ENCODE measurements at places on chromosomes 5 and 9.

DNA sequence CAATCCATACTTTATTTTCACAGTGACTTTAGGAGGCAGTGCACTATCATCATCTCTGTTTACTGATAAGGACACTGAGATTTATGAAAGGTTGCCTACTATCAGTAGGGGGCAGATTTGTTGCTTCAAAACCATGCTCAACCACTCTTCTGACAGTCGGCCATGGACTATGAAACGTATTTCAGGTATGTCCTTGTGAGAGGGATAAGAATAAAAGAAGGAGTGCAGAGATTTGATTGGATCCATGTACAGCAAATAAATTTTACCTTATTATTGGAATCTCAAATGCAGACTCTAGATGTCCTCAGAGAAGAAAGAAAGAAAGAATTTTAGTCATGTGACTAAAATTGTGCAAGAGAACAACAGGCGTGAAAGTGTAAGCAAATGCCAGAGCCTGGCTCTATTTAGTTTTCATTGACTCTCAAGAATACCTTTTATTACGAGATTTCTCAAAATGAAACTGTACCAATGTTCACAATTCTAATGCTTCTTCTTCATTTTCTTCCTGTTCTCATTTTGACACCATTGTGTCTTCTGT lies 296.6 kb upstream of the RASA1 start:
- DNase-seq = no peak

GRCh38 chr9:74645007-74645639 lies 148.0 kb downstream of the RORB start:
- DNase-seq = no peak

DNA sequence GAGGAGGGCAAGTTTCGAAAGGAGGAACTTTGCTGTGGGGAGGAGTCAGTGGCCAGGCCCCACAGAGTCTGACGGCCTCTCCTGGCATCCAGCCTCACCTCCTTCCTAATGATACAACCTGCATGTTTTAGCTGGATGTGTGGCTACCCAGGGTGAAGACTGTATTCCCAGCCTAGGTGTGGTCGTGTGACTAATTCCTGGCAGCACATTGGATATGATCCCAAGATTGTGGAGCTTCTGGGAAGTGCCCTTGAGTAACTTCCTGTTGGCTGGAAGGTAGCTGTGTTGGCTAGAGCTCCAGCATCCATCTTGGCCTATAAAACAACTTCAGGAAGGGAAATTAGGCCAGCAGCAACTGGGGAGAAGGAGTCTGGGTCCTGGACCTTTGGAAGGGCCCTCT lies 19.0 kb upstream of the LPCAT1 start:
- no peak for DNase-seq

DNA sequence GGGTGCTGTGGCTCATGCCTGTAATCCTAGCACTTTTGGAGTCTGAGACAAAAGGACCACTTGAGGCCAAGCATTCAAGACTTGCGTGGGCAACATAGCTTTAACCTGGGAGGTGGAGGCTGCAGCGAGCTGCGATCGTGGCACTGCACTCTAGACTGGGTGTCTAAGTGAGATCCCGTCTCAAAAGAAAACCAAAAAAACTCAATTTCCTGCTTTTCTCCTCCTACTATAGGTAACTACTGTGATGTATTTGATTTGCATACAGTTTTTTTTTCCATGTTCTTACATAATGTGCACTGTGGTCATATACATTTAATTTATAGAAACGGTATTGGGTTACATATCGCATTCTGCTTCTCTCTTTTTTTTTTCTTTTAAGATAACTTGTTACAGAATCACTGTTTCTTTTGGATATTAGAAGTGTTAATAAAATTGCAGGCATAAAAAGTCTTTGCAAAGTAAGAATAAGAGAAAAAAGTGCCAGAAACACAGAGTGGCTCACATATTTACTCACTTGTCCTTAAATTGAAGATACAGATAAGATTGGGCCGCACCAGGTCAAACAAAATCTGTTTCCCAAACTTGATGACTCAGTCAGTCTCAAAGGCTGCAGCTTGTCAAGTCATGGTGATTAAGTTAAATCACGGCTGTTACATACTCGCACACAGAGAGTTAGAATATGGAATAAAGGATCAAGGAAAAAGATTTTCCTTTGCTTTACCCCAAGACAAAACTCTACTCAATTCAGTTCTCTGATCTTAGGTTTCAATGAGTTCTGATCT lies 2.0 kb upstream of the PTGR1 start:
- no peak for DNase-seq

DNA sequence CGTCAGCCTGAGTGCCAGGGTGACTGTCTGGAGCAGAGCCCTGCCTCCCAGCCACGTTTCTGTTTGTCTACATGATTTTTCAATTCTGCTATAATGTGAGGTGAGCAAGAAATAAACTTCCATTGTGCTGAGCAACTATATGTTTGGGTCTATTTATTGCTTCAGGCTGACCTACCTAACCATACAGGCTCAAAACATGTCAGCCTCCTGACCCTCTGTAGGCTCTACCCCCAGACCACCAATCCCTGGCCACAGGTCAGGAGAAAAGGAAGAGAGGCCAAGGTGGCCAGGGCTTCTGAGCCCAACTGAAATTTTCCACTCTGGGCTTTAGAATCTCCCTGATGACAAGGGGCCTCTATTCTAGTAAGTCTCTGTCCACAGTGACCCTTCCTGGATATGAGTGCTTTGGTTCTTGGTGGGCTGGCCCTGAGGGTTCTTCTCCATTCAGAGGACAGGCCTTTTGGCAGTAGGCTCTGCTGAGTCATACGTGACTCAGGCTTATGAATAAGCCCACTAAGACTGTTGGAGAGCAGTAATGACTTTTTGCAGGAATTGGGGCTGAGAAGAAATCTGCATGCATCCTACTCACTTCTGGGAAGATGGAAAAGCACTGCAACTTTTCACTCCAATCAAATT lies 117.2 kb upstream of the TBCA start:
- DNase-seq = no peak

DNA sequence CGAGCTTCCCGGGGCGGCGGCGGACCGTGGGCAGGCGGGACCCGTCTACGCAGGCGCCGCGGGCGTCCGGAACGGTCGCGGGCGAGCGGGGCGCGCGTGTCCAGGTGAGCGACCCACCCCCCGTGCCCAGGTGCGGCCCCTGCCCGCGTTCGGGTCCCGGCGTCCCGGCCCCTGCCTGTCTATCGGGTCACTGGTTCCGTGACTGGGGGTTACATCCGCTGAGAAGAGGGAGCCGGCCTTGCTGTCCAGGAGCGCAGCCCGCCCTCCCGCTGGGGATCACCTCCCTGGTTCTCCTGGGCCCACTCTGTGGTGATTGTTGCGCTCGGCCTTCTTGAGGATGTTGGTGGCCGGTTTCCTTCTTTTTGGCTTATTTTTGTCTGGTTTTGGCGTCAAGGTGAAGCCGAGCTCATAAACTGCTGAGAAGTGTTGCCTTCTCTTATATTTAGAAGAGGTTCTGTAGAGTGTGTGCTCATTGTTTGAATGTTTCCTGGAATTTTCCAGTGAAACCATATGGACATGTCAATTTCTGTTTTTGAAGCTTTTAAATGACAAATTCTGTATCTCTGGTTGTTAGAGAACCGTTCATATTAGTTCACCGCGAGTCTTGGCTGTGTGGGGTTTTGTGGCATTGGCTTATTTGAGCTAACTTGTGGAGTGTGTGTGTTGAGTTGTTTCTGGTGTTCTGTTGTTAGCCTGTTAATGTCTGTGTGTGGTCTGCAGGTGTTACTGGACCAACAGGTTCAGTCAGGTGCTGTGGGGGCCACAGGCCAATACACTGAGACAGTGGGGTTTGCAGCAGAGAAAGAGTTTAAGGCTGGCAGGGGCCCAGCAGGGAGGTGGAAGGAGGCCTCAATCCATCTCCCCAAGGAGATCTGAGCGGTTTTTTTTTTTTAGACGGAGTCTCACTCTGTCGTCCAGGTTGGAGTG lies 621 bp downstream of the CEP72 start:
- no peak for DNase-seq

DNA sequence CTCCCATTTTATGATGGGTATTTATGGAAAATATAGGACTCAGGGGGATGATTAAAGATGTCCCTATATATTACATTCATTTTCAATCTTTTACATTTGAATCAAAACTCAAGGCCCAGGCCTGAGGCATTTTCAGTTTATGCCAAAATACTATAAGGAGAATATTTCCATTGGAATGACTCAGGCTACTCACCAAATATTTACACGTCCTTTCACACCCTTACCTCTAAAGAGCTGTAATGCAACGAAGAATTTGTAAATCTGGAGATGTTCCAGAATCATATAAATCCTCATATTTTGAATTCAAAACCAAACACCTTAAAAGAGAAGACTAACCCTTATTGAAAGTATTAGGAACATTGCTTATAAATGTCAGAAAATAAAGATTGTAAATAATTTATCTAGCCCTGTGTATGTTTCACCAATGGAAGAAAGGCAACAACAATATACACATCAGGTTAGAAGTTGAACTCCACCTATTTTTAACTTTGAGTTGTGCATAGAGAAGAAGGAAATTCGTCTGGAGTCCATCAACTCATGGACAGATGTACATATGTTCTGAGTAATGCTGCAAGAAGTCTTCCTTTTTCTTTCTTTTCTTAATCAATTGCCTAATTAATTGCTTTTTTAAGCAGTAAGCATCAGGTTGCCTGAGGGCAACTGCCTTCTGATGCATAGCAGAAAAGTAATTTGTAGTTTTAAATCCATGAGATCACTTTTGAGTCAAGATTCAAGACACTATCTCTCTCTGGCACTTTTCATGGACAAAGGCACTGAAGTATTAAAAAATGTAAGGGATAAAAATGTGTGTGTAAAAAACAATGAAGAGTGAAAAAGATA lies 579.3 kb upstream of the RGMB start:
- DNase-seq = no peak

Data from stimulated activated CD8-positive, alpha-beta memory T cell treated with anti-CD3 and anti-CD28 coated beads, Interleukin-7, amount 100 ng/mL, for 1 hour (primary cell).